ENCODE measurements at places on chromosomes 2 and 18. TPM values are rescaled to one million over a fixed set of nuclear protein-coding genes. Genes with fewer than 3 reads are reported as not detected.

BCS1L gene
- total RNA-seq: 24.8 TPM

LOXHD1 gene
- total RNA-seq: not detected

DNA sequence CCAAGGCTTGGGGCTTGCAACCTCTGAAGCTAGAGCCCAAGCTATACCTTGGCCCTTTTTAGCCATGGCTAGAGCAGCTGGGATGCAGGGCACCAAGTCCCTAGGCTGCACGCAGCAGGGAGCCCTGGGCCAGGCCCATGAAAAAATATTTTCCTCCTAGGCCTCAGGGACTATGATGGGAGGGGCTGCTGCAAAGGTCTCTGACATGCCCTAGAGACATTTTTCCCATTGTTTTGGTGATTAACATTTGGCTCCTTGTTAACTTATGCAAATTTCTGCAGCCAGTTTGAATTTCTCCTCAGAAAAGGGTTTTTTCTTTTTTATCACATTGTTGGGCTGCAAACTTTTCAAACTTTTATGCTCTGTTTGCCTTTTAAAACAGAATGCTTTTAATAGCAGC is 56.9 kb upstream of the LHCGR start:
- no peak for DNase-seq

DNA sequence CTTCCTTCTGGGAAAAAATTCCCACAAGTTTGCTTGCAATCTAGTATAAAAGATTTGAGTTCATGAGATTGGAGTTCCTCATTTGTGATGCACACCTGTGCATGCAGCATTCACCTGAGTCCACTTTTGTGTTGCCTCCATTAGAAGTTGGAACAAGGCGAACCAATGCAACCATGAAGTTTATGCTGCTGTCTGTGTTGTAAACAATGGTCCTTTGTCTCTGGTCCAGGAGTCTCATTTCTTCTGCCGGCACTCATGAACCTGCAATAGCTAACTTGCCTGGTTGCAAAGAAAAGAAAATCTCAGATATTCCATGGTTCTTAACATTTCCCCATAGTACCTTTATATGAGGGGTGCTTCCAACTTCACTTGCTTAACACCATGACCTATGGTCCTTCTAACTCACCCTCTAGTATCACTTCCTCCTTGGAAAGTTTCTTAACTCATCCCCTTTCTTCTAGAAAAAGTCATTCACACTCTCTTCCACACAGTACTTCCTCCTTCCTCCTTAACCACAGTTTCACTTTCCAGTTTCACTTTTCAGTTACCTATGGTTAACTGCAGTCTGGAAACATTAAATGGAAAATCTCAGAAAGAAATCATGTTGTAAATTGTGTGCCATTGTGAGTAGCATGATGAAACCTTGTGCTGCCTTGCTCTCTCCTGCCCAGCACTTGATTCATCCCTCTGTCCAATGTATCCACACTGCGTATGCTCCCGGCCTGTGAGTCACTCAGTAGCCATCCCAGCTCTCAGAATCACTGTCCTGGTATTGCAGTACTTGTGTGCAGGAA is 128.8 kb upstream of the TRIB2 start:
- peak; percentile 82 for DNase-seq

All from sigmoid colon (tissue), 7 donors.